Activated CD8-positive, alpha-beta memory T cell treated with anti-CD3 and anti-CD28 coated beads for 48 hours (primary cell): ENCODE measurements at places on chromosomes 16 and 17.
A peak's percentile ranks its signal among the peaks of the same experiment; 100 is the strongest.

DNA sequence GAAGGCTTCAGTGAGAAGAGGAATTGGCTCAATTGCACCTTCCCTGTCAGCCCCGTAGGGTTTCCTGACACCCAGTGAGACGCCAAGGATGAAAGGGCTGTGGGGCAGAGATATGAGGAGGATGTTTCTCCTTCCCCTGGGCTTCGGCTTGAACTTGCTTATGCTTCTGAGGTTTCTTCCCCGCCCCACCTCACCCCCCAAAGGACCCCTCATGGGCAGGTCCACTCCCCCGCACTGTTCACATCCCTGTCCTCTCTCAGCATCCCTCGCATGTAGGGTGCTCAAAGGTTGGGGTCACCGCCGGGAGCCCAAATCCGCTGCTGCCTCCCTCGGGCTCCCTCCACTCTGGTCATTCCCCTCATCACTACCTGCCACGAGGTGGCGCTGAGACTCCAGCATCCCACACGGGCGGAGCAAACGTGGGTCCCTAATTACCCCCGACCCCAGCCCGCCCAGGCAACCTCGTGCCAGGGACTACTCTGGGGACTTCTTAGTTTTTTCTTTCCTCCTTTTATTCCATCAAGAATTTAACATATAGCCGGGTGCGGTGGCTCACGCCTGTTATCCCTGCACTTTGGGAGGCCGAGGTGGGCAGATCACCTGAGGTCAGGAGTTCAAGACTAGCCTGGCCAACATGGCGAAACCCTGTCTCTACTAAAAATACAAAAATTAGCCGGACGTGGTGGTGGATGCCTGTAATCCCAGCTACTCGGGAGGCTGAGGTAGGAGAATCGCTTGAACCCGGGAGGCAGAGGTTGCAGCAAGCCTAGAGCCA lies 3.3 kb upstream of the TRARG1 start:
- DNase-seq: peak; percentile 60

DNA sequence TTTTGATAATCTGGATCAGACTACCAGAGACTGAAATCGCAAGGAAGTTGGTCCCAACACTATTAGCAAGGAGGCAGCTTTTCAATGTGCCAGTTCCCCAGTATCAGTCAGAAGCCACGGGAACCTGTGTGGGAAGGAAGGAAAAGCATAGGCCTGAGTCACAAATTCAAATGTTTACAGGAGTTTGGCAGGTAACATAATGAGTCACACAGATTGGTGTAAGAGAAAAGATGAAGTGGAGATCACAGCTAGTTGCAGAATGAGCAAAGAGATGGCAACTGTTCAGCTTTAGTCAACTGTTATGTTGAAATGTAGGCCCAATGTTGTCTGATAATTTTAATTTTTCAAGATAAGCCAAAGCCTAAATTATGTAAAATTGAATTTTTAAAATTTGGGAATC lies 28.1 kb upstream of the ITGA2B start:
- no peak for DNase-seq

DNA sequence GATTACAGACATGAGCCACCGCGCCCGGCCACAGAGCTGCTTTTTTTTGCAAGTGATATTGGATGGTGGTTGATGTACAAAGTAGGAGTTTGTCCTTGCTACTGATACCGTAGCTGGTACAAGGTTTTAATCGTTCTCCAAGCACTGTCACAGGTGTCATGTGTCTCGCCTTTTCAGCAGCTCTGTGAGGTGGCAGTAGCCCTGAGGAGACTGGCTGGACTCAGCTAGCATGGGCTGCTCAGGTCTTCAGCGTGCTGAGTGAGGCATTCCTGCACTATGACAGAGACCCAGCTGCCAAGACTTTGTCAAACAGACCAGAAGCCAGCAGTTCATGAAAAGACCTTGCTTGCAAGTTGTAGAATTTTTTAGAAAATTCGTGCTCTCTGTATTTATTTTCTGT lies 7.2 kb downstream of the WWOX start:
- DNase-seq: no peak

GRCh38 chr17:55811536-55811935 lies 60.7 kb downstream of the PCTP start:
- no peak for DNase-seq

GRCh38 chr16:31005350-31006085 lies 4.9 kb downstream of the STX1B start:
- DNase-seq: no peak

- no peak for DNase-seq
Measured at GRCh38 chr16:56861092-56861610, 3.9 kb upstream of the SLC12A3 start.

DNA sequence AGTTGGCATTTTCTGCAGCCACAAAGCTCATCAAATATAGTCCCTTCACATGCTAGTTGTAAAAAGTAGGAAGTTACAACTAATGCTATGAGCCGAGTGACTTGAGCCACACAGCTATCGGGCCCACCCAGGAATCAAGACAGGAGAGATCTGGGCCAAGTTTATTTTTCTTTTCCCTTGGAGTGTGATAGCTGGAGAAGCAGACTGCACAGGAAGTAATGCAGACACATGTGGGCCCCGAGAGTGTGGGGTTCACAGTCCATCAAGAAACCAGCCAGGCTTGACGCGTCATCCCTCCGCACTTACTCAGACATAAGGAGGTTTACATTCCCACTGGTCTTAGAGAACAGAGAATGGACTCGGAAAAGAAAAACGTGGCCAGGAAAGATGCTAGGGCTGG lies 403.1 kb upstream of the CDH11 start:
- DNase-seq: no peak

DNA sequence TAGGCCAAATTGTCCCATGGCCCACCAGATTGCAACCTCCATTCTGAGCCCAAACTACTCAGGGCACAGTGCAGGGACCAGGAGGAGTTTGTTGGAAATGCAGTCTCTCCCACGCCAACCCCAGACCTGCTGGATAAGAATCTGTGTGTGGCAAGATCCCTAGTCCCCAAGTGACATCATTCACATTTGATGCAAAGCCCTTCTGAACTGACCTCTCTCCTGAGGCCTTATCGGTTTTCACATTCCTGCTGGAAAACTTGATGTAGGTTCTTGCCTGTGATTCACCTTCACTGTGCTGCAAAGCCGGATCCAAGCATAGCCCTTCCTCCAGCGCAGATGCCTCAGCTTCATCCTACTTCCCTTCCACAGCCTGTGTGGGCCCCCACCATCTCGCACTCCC lies 6.6 kb upstream of the SHCBP1 start:
- DNase-seq: no peak

DNA sequence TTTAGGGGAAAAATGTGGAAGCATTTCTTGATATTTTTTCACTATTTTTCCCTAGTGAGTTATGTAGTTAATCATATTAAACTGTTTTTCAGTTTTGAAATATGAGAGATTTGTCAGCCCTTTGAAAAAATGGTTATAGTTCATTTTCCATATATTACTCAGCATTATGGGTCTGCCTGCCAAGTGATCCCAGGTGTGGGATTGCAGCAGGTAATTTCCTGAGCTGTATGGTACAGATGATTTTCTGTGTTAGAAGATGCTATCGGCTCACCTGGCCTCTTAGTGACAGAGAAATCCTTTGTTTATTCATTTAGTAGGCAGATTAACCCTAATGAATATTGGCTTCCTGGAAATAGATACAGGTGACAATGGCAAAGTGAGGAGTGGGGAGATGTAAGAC lies 275.1 kb upstream of the TBX2 start:
- DNase-seq: no peak

GRCh38 chr17:29579866-29580771 lies 9.3 kb downstream of the GIT1 start:
- peak; percentile 73 for DNase-seq
